ENCODE measurements at places on chromosomes 2 and 18.

DNA sequence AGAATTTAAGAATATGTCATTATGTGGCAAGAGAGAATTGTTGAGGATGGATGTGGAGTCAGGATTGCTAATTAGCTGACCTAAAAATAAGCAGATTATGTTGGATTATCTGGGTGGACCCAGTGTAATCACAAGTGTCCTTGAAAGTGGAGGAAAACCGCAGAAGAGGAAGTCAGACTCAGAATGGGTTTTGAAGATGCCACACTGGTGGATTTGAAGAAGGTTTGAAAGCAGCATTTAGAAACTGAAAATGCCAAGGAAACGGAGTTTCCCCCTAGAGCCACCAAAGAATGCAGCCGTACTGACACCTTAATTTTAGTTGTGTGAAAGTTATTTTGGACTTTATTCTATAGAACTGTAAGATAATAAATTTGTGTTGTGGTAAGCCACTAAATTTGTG, 41.6 kb upstream of the DPP10 start:
- no peak for DNase-seq

DNA sequence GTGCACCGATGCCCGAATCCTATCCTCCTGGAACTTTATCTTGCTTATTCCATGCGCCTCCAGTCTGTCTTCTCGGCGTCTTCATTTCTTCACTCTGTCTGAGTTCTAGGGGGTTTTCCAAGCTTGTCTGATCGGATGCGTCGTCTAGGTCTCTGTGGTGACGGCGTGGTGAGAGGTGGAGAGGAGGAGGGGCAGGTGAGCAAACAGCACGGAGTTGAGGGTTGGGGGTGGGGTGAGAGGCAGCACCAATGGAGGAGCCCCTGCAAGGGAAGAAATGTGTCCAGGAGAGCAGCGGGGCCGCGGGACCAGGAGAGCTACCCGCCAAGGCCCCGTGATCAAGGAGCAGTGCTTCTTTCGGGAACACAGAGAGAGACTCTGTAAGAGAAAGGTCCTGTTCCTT, 131.3 kb upstream of the TWIST2 start:
- DNase-seq = no peak

DNA sequence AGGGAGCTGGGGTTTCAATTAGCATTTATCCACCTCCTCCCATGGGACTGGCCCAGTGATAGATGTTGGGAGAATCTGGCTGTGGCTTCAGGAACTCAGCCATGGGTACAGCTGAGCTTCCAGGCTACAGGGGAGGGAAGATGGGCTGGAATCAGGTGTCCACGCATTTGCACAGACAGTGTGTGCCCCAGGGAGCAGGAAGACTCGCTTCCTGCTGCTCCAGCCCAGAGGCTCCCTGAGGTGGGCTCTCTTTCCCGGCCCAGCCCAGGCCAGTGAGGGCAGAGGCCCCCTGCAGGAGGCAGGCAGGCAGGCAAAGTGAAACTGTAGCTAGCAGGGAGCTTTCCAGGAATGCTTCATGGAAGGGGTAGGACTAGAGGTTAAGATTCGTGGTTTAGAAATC, 28.7 kb downstream of the DYSF start:
- no peak for DNase-seq

- no peak for DNase-seq
These were observed 99.8 kb downstream of the CACNB4 start for GRCh38 chr2:151999053-151999452.

- DNase-seq = no peak
These were observed 269.4 kb upstream of the RAB6C start for GRCh38 chr2:129709956-129710598.

GRCh38 chr2:138829326-138829919, 49.2 kb upstream of the NXPH2 start:
- DNase-seq = no peak

- DNase-seq = no peak
These were observed 113.5 kb downstream of the PHLPP1 start for GRCh38 chr18:62828852-62829251.

- DNase-seq = no peak
These were observed 2.4 kb downstream of the GPR17 start for GRCh38 chr2:127648321-127648720.

DNA sequence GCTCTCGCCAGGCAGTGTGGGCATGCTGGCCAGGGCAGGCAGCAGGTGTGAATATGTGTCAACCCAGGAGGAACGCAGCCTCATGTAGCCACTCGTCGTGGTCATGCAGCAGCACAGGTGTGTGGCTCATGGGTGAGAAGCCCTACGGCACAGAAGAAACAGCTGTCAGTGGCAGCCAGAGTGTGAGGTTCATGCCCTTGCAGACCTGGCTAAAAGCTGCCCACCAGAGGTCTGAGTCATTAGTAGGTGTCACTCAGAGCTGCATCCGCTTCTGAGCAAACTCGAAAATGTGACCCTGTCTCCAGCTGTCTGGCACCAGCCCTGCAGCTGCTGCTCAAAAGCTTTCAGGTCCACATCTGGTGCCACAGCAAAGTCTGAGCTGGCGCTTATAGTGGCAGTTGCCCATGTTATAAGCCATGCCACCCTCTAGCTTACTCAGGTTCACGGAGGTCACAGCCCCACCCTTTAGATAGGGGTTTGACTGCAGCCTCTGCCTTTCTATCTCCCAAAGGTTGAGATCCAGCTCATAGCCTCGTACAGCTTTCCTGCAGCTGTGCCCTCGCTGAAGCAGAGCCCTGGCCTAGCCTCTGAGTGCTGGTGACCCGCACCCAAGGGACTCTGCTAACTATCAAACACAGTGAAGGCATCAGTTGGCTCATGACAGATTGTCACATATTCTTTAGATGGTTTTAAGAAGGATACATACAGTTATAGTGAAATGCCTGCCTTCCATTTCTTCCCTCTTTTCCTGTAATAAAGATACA, 195.0 kb downstream of the CCDC102B start:
- DNase-seq = no peak

GRCh38 chr18:40935423-40935822, 1019.6 kb upstream of the PIK3C3 start:
- DNase-seq = no peak

GRCh38 chr18:22538426-22538825, 120.7 kb upstream of the CTAGE1 start:
- DNase-seq = no peak

GRCh38 chr2:68000170-68000825, 62.5 kb downstream of the C1D start:
- no peak for DNase-seq

DNA sequence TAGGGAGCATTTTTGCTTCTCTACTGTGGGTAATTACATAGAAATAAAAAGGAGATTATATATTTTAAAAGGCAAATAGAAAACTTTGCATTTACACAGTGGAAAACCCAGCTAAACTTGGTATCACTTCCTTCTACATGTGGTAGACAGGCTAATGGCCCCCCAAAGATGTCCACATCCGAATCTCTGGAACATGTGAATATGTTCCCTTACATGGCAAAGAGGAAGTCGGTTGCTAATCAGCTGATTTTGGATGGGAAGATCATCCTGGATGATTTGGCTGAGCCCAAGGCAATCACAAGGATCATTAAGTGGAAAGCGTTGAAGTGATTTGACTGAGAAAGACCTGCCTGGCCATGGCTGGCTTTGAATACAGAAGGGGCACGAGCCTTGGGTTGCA, 26.2 kb downstream of the CREG2 start:
- DNase-seq = no peak

DNA sequence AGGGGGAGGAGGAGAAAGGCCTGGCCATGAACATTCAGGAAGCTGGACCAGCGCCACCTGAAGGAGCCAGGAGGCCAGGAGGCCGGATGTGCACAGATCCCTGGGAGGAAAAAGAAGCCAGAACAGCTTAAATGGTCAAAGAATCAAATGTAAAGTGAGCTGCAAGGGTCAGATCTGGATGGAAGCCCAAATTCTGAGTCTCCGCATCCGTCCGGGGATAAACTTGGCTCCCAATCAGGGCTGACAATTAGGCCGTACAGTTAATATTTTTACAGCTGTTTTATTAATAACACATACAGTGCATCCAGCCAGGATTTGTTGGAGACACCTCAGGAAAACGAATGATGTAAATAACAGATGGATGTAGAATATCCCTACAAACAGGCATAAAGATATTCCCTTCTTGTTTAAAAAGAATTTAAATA, 495.1 kb upstream of the TCF4 start:
- no peak for DNase-seq

DNA sequence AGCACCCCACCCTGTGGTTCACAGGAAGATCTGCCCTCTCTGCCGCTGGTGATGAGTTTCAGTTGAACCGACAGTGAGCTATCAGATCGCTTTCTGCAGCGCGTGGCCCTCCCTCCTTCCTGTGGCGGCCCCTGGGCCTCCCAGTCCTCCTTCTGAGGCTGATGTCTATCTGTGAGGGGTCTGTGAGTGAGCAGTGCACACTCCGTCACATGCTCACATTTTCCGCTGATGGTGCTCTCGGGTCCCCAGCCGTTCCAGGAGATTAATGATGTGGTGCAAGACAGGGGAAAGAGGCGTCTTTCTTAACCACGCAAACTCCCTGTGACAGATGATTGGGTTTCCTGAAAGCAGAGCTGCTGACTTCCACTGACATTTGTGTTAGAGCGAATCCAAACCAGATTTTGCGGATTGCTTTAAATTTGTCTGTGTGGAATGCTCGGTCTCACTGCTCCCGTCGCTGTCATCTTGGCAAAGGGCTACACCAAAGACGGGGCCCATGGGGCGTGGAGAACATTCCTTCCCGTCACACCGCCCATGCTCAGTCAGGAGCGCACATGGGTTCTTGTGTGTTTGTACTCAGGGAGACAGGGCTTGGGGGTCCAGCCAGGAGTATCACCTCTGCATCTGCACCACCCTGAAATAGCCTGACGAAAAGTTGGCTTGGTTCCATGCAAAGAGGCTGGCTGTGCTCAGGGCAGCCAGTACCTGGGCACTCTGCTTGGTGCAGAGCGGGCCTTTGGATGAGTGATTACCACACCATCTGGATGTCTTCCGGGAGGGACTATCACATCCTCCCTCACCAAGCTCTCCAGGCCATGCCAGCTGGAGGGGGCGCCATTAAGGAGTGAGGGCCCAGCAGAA, 154.7 kb upstream of the HS6ST1 start:
- DNase-seq = peak; percentile 7

DNA sequence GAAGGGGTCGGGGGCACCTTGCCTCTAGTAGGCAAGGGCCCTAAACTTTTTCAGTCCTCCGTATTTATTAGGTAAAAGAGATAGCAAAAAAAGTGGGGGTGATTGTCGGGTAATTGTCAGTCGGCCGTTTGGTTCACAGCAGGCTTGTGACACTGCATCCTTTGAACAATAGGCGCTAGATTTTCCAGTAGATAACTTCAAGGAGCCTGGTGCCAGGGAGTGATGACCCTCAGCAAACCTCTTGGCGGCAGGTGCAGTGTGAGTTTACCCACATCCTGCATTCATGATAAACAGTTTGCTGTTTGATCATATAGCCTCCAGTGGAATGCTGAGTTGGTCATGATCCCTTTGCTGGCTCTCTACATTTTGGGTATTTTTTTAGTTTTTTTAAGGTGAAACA, 22.9 kb downstream of the SERPINB8 start:
- DNase-seq = no peak

- no peak for DNase-seq
These were observed 90.0 kb downstream of the GALR1 start for GRCh38 chr18:77339623-77340022.

DNA sequence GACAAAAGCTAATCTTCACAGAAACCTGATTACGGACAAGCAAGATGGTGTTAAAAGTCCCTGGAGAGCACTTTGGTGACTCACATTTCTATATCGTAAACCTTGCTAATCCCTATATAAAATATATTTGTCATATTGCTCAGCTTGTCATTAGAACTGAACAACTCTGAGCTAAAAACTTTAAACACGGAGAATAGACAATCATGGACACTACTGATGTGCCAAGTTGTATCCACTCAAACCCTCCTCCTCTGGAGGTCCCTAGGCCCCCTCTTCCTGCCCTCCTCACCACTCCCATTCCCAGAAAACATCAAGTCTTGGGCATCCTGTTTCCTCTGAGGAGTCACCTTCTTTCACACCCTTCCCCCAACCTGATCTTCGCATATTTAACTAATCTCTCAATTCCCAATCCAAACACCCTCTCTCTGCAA, 138.7 kb upstream of the PID1 start:
- DNase-seq = no peak

- no peak for DNase-seq
These were observed 200.6 kb upstream of the SIX2 start for GRCh38 chr2:45209875-45210274.

- peak; percentile 83 for DNase-seq
These were observed at the start of gene NR4A2 for GRCh38 chr2:156332534-156333273. TSS of gene NR4A2 (minus strand) at chr2:156332721. CDS start at chr2:156330186, 2,535 bp downstream.

- DNase-seq = no peak
These were observed 180.6 kb upstream of the EPAS1 start for GRCh38 chr2:46116553-46116991.

DNA sequence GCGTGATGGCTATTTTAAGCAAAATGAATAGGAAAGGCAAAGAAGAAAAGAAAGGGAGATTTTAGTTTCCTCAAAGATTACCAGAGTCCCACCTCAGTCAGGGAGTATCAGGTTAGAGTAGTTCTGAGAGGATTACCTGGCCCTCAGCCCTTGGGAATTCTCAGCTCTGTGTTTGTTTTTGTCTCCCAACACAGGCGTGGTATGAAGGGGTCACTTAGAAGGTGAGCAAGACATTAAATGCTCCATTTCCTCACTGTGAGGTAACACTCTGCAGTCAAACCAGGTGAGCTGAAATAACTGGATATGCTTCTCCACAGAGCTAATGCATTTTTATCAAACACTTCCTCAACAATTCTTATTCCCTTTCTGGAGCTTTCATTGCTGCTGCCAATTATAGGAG, 232.2 kb downstream of the IKZF2 start:
- DNase-seq = no peak

GRCh38 chr2:2846332-2847208, 515.5 kb upstream of the MYT1L start:
- no peak for DNase-seq

DNA sequence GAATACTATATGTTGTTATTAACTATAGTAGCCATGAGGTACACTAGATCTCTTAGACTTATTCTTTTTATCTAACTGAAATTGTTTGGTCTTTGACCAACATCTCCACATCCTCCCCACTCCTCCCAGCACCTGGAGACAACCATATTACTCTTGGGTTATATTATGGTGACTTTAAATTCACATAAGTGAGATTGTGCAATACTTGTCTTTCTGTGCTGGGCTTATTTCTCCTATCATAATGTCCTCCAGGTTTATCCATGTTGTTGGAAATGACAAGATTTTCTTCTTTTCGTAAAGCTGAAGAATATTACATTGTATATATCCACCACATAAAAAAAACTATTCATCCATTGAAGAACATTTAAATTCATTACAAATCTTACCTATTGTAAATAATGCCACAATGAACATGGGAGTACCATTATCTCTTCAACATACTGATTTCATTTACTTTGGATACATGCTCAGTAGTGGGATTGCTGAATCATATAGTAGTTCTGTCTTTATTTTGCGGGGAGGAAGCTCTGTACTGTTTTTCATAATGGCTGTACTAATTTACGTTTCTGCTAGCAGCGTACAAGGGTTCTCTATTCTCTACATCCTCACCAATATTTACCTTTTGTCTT, 159.2 kb upstream of the SCN7A start:
- DNase-seq = no peak

GRCh38 chr2:30940839-30941238, 133.6 kb upstream of the CAPN13 start:
- no peak for DNase-seq

All from stimulated activated CD8-positive, alpha-beta memory T cell treated with anti-CD3 and anti-CD28 coated beads, Interleukin-15, amount 100 ng/mL, for 4 hours (primary cell).